ENCODE measurements at places on chromosomes 5 and 9.

GRCh38 chr5:51890435-51891116 is 507.3 kb downstream of the ISL1 start:
- no peak for DNase-seq

- no peak for DNase-seq
These were observed 594.6 kb upstream of the BRINP1 start for GRCh38 chr9:119963798-119964372.

DNA sequence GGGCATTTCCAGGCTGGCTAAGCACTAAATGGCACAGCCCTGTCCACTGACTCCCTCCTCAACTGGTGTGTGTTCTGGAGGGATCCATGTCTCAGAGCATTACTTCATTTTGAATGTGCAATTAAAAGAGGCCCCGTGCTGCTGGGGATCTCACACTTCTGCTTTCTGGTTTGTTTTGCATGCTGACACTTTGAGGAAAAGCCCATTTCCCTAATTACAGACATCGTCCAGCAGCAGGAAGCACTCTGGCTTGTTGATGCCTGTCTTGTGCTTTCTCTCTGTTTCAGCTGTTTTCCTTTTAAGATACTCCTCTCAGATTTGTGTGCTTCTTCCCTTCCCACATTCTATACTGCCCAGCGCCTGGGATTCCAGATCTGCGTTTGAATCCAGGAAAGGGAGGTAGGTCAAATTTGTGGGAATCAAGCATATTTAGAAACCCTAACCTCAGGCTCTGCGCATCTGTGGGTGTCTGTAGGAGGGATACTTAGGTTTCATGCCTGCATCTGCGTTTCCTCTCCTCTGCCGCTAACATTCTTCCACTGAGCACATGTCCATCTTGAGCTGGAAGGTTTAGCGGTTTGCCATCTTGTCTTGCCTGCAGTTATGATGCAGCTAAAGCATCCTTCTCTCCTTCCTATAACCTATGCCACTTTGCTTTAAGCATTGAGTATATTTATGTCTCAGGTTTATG is 25.7 kb downstream of the SYK start:
- no peak for DNase-seq

DNA sequence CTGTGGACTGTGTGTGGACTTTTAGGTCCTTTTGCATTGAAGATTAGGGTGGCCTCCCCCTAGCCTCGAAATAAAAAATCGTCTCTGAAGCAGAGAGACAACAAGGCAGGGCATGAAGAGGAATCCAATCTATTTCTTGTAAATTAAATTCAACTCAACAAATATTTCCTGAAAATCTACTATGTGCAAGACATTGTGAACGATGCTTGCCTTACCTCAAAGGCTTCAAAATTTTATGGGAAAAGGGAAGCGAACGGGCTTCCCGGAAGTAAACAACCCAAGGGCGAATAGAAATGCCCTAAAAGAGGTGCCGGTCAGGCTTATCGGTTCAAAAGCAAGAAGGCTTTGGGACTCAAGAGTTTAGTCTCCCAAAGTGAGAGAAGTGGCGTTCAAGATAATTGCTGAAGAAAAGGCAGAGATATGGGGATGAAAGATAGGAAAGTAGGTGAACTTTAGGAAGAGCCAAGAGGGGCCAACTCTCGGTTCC is 525 bp downstream of the KIF24 start:
- no peak for DNase-seq

DNA sequence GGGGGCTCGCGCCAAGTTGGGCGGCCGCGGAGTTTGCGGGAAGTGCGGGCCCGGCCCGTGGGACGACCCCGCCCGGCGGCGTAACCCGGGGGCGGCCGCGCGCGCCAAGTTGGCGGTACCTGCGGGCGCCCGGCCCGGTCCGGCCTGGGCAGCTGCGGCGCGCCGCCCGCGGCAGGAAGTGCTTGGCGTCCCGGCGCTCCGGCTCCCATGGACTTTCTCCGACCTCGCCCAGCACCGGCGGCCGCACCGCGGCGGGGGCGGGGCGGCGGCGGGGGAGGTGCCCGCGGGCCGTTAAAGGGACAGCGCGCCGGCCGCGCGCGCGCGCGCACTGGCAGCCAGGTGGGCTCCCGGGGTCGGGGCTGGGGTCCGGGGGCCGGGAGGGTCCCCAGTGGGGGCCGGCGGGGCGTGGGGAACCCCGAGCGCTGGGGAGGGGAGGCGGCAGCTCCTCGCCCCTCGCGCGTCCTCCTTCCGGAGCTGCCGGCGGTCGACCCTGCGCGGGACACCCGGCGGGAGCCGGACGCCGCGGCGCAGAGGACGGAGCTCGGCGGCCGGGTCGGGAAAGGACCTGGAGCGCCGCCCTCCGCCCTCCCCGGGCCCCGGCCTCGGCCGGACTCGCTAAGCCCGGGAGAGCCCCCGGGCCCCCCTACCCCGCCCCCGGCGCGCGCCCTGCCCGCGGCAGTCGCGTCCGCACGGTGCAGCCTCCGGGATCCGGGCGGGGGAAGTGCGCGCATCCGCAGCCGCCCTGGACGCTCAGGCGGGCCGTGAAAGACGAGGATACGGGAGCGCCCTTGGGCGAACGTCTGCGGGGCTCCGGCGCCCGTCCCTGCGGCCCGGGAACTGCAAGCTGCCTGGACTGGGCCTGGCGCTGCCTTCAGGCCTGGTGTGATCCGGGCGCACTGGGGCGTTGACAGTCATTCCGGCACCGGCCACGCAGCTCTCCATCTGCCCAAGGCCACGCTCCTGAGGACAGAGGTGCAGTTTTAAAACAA is at the start of gene NACC2:
NACC2 (minus strand) TSS at position 220 of the 989 bp plus-strand sequence. CDS start 44,768 bp downstream, outside the sequence.
- DNase-seq = peak; percentile 37

DNA sequence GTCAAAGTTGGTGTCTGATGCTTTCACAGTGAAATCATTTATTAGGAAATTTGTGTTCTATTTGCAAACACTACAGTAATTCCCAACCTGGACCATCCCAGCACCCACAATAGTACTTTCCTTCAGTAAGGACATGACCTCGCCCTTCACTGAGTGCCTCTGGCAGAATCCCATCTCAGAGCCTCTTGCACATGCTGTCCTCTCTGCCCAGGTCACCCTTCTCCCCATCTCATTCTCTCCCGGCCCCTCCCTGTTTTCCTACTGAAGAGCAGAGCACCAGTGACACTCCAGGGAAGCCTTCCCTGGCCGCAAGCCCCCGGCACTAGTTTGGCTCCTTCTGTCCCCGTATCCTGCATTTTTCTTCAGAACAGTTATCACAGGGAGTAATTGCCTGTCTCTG is 220.4 kb downstream of the MAPKAP1 start:
- no peak for DNase-seq

GRCh38 chr5:151770383-151771258 is 1.1 kb upstream of the G3BP1 start:
- DNase-seq = peak; percentile 63

DNA sequence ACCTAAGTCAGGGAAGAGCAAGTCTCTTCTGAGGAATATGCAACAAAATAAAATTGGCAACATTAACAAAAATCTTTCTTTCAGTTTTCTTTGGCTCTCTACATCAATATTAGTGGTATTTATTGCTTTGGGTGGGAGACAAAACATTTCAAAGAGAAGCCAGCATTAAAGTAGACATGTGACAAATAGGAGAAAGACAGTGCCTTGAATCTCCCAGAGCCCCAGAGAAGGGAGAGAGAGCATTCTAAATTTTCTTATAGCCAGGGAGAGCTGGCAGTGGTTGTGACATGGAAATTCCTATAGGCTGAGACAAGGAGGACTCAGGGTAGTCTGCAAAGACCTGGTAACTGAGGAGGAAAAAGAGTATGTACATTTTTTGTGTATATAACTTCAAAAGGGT is 79.4 kb upstream of the NREP start:
- no peak for DNase-seq

GRCh38 chr5:18544421-18544820 is 910.2 kb downstream of the TAF11L14 start:
- DNase-seq = no peak

- no peak for DNase-seq
These were observed 199.4 kb downstream of the MEF2C start for GRCh38 chr5:88683506-88684135.

DNA sequence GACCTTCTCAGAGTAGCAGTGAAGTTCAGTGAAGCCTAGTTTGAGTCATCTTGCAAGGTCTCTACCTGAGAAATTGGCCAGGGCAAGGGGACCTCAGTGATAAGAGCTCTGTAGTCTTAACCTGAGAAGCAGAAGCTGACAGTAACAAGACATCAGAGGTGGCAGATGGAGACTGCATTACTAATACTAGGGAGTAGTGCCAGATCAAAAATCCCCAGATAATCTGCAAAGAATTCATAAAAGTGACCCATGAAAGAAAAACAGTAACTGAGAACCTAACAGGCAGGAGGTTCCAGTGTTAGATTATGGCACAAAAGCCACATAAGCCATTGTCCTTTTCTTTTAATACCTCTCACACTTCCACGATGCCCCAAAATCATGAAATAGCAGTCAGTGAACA is 175.5 kb downstream of the MUSK start:
- DNase-seq = no peak

DNA sequence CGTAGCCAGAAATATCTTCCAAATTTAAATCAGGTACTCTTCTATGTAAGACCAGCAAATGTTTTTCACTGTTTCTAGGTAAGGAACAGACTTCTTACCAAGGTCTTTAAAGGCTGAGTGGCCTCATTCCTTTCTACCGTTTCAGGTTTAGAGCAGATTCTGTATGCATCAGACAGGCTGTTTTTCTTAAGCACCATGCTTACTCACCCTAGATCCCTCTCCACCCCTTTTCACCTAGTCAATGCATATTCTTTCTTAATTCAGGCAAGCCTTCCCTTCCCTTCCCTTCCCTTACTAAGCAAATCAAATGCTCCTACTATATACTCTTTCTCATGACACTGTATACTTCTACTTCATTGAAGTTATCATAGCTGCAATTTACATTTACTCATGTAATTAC is 70.7 kb downstream of the RFX3 start:
- DNase-seq = no peak

- DNase-seq = no peak
These were observed 320.4 kb upstream of the CCNH start for GRCh38 chr5:87732875-87733768.

DNA sequence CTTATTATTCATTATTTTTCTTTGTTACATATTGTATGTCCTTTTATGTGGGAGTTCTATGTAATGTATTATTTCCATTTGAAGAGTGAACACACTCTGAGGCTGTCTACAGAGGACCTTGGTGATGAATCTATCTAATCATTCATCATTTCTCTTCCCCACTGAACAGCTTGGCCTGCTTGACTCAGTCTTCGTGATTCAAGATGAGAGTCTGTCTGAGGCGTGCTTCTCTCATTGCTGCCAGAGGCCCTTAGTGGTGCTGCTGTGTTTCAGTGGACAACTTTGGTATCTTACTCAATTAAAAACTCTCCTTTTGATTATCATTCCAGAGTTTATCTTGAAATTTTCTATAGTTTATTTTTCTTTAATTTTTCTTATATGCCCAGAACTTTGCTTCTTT is 318.1 kb upstream of the DAB2 start:
- DNase-seq = no peak

GRCh38 chr9:18473652-18474279 is at the start of gene ADAMTSL1:
Gene ADAMTSL1, plus strand, starts transcription at chr9:18474153. Its CDS starts 80 bp downstream, at chr9:18474233.
- no peak for DNase-seq

DNA sequence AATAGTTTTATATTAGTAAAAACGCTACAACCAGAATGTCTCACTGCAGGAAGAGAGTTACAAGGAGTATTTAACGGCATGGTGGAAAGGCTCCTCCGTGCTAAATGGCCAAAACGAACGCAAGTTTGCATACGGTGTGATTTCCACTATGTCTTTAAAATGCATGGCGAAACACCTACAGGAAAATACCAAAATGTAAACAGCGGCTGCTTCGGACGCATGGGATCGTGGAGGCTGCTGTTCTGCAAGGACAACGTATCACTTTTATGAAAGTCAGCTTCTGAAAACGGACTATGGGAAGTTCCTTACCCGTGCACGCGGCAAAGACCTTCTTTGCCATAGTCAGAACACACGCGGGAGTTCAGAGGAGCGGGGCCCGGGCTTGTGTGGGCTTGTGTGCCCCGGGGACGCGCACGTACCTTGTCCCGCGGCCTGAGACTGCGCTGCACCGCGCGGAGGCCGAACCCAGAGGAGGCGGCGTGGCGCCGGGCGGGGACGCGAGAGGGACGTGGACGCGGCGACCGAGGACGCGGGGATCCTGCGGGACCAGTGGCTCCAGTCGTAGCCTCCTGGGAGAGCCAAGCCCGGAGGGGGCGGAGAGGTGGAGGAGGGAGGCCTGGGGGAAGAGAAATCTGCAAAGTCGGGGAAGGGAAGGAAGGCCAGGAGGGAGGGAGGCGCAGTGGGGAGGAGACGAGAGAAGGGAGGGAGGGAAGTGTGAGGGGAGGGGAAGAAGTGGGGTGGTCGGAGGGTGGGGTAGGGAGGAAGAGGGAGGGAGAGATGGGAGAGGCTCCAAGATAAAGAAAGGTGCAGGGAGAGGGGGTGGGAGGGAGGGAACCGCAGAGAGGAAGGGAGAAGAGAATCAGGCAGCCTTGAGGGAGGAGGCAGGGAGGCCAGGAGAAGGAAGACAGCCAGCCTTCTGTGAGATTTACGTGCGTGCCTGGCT is at the start of gene CMBL:
CMBL (minus strand) TSS at position 697 of the 943 bp plus-strand sequence. CDS start 17,140 bp downstream, outside the sequence.
- peak; percentile 10 for DNase-seq

- DNase-seq = no peak
These were observed 100.6 kb downstream of the ZCCHC7 start for GRCh38 chr9:37220971-37221370.

GRCh38 chr5:120464627-120465435 is 731 bp downstream of the PRR16 start:
- DNase-seq = no peak

DNA sequence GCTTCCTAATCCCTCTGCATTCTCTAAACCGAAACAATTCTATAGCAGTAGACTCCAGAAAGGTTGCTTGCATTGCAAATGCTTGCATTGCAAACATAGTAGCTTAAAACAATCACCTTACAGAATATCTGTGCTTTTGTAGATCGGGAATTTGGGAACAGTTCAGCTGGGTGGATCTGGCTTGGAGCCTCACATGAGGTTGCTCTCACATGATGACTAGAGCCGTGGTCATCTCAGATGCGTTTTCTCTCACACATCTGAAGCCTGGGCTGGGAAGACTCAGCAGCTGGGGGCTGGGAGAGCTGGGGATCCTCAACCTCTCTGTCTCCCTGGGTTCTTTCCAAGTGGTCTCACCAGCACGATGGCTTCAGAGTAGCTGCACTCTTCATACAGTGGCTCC is 127.8 kb downstream of the MSX2 start:
- no peak for DNase-seq

DNA sequence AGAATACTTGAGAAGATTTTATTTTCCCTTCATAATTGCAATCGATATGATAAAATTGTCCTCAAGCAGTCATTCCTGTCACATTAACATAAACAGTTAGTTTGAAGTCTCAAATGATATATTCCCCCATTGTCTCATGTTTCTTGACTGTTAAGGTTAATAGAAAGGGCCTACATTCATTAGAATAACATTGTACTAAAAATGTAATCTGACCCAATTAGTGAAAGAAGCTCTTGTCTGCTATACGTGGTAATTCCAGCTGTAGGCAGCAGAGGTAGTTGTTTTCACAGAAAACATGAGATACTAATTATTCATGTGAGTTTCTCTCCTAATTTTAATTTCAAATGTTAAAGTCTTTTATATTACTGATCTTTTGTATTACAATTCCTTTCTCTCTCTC is 25.9 kb upstream of the AP3B1 start:
- no peak for DNase-seq

- DNase-seq = no peak
These were observed 8.2 kb upstream of the SLC44A1 start for GRCh38 chr9:105236261-105236660.
